ENCODE measurements at places on chromosomes 1 and 21. TPM values are rescaled to one million over a fixed set of nuclear protein-coding genes. Genes with fewer than 3 reads are reported as not detected.
A peak's percentile ranks its signal among the peaks of the same experiment; 100 is the strongest.

DNA sequence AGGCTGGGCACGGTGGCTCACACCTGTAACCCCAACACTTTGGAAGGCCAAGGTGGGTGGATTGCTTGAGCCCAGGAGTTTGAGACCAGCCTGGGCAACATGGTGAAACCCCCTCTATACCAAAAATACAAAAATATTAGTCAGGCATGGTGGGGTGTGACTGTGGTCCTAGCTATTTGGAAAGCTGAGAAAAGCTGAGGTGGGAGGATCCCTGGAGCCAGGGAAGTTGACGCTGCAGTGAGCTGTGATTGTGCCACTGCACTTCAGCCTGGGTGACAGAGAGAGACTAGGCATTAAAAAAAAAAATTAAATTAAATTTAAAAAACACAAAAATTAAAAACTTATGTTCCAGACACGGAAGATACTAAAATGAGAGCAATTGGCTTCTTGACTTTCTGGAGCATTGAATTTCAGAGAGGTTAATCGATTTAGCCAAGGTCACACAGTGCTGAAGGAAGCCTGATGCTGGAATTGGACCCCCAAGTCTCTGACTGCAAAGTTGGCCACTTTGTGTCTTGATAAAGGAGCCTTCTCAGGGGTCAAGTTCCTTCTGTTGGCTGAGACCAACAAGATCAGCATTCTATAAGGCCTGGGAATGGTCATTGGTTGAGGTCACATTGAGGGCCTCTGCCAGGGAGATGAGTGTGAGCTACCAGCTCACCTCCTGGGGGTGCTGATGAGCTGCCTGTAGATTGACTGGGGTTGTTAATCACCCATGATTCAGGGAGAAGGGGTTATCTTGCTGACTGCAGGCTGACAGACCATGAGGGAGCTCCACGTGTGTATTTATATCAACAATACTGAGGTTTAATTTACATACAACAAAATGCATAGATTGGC is 54.3 kb downstream of the RPS6KA1 start:
- peak; percentile 70 for DNase-seq

DNA sequence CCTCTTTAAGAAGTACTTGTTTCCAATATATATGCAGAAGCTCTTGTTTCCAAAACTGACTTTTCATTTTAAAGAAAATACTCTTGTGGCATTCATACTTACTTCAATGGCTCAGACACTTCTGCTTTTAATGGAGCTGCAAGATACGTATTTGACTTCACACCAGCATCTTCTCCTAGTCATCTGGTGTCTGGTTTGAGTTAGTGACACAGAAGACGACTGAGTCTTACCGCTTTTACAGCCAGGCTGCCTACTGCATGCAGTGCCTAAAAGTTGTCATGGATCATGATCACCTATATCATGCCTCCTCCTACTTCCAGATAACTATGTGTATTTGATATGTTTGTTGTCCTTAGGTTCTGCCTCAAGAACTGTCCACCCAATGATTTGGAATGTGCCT is 185.9 kb downstream of the TPR start:
- DNase-seq = no peak

ATAD3C gene
- total RNA-seq = 7.5 TPM

KCNK2 gene
- total RNA-seq = 0.44 TPM

GRCh38 chr21:41596241-41596925 is 88.4 kb upstream of the TMPRSS2 start:
- DNase-seq = no peak

GRCh38 chr1:206524739-206525364 is 17.5 kb downstream of the RASSF5 start:
- DNase-seq = no peak

CACNA1S gene
- 0.04 TPM for total RNA-seq

ADCY10 gene
- total RNA-seq = not detected

GBP7 gene
- not detected for total RNA-seq

DNA sequence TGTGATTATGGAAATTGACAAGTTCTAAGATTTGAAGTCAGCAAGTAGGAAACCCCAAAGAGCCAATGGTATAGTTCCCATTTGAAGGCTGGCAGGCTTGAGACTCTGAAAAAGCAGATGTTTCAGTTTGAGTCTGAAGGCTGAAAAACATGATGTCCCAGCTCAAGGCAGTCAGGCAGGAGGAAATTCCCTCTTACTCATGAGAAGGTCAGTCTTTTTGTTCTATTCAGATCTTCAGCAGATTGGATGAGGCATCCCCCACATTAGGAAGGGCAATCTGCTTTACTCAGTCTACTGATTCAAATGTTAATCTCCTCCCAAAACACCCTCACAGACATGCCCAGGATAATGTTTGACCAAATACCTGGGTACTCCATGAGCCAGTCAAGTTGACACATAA is 372.5 kb upstream of the ST6GALNAC5 start:
- no peak for DNase-seq

- DNase-seq = peak; percentile 93
Measured at GRCh38 chr1:85307987-85308832, 31.8 kb upstream of the BCL10 start.

- peak; percentile 61 for DNase-seq
Measured at GRCh38 chr21:42467140-42467983, 28.7 kb downstream of the RSPH1 start.

DNA sequence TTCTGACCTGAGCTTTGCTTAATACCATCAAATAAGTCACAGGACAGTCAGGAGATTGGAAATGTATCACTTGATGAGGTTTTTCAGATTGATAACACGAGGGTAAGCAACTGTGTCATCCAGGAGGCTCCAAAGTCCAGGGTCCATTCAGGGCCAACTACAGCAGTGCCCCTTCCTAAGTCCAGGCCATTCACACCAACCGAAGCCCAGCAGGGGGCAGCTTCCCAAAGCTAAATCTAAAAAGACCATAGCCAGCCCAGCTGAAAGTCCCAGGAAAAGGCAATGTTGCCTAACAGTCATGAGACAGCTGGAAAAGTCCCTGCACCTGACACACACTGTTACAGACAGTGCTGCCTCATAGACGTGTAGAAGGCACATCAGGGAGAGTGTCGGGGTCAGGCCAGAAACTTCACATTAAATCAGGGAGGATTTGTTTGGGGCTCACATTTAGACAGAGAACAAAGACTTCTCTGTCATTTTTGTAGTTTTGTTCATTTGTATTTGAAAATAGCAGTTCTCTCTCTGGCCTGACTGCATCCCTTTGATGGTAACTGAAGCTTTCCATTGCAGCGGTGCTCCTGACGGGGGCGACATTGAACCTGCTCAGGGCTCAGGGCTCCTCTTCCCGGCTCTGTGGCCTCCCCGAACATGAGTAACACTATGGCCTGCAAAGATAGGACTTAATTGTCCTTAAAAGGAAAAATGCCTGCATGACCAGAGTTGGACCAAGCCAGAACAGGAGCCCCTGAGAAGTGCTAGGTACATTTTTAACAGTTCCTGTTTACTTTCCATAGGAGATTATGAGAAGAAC is 200.4 kb downstream of the NRIP1 start:
- peak; percentile 74 for DNase-seq

DNA sequence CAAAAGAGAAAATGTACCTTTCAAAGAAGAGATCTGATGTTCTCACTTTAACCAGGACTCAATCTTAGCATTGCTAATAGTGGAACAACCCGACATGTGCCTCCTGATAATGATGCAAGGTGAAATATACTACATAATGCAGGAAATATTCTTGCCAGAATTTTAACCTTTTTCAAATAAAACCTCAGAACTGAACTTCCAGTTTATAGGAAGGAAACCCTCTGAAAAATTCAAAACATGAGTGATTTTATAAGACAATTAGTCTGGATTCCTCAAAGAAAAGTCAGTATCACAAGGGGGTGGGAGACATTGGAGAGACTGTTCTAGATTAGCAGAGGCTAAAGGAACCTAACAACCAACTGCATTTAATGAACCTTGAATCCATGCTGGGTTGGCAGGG is 18.1 kb downstream of the AHCYL1 start:
- no peak for DNase-seq

CD5L gene
- not detected for total RNA-seq

SMCP gene
- total RNA-seq = not detected

SLAMF6 gene
- not detected for total RNA-seq

GRCh38 chr1:2290171-2290578 is 62.1 kb downstream of the SKI start:
- DNase-seq = no peak

- DNase-seq = peak; percentile 81
Measured at GRCh38 chr1:67749263-67749843, 64.4 kb downstream of the GADD45A start.

- DNase-seq = no peak
Measured at GRCh38 chr1:100736324-100736723, 16.8 kb downstream of the VCAM1 start.

MMP23B gene
- total RNA-seq = 13.7 TPM

DNA sequence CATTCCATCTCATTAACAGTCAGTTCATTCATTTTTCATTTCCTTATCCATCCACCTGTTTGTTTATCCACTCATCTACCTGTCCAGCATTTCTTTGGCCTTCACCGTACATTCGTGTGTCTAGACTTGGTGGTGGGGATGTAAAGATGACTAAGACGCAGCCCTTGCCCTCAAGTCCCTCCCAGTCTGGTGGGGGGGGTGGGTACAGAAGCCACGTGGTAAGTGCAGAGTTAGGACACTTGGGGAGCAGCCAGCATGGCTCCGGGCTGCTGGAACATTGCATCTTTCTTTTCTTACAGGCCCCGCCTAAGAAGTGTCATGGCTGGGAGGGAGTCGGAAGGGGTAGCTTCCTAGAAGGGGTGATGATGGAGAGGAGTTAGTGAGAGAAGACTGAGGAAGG is 17.2 kb downstream of the KIF26B start:
- DNase-seq = no peak

- peak; percentile 67 for DNase-seq
Measured at GRCh38 chr1:55005351-55006140, 6.8 kb downstream of the BSND start.

S100A7A gene
- total RNA-seq = not detected

DNA sequence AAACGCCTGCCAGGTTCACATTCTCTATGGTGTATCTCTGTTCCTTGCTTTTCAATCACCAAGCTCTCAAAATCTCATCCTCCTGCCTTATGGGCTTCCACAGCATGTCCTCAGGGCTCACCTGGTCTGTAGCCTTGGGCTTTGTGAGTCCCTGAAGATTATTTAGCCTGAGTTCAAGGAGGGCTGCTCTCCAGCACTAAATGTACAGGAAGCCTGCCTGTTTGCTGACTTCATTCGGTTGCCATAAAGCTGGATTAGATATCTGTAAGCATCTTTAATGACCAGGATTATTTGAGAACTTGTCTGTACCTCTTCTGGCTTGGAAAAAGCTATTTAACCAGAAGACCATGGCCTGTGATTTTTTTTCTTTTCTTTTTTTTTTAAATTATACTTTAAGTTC is 6.9 kb upstream of the REG4 start:
- no peak for DNase-seq

DNA sequence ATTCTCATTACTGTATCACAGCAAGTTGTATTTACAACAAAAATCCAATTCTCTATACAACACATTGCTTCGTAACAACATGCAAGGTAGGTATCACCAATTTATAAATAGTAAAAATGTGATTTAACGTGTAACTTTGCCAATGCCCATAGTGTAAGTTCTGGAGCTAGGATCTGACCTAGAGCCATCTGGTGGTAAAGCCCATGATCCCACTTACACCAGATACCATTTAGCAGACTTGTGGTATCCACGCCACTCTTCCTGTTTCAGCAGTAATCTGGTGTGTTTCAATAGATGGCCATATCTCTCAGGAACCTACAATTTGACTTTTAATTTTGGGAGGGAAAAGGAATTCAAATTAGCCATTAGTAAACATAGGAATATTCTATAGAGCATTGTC is 10.2 kb downstream of the SETSIP start:
- DNase-seq = no peak

TCHH gene
- not detected for total RNA-seq

ATP6V1G3 gene
- total RNA-seq = not detected

All from H9 (cell line).